ENCODE measurements at places on chromosomes 16 and 17.

DNA sequence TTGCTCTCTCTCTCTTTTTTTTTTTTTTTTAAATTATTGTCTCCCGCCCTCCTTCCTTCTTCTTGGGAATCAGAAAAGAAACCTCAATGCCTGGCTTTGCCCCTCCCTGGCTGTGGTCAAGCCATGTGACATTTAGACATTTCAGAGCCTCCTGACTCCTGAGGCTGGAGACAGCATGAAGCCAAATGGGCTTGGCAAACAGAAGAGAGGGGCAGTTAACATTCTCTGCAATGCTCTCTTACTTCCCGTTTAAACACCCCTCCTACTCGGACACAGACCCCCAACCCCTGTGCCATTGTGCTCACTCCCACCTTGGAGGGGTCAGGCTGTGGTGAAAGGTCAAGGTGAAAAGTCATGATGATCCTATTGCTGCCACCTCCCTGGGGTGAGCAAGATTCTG, 14.7 kb upstream of the MEOX1 start:
- DNase-seq, result no peak

- DNase-seq, result no peak
These were observed 46.9 kb downstream of the IRX6 start for GRCh38 chr16:55370762-55371482.

DNA sequence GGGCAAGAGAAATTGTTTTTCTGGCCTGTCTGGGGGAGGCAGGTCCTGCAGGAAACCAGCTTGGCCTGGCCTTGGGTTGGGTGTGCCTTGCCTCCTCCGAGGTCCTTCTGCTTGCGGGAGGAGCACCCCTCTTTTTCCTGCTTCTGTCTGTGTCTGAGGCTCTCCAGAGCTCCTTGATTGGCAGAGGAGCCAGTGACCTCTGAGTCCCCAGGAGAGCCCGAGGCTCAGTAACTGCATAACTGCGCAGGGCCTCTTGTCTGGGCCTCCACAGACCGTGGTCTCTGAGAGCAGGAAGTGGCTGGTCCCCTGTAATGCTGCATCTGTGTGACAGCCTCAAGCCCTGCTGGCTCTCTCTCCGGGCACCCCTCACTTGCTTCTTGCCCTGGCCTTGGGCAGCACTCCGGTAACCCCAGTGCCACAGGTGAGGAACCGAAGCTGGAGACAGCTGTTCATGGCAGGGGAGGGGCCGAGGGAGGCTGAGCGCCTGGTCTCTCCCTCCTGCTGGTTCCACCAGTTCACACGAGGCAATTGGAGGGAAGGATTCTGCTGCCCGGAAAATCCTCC, 1.6 kb downstream of the CAPN15 start:
- no peak for DNase-seq

DNA sequence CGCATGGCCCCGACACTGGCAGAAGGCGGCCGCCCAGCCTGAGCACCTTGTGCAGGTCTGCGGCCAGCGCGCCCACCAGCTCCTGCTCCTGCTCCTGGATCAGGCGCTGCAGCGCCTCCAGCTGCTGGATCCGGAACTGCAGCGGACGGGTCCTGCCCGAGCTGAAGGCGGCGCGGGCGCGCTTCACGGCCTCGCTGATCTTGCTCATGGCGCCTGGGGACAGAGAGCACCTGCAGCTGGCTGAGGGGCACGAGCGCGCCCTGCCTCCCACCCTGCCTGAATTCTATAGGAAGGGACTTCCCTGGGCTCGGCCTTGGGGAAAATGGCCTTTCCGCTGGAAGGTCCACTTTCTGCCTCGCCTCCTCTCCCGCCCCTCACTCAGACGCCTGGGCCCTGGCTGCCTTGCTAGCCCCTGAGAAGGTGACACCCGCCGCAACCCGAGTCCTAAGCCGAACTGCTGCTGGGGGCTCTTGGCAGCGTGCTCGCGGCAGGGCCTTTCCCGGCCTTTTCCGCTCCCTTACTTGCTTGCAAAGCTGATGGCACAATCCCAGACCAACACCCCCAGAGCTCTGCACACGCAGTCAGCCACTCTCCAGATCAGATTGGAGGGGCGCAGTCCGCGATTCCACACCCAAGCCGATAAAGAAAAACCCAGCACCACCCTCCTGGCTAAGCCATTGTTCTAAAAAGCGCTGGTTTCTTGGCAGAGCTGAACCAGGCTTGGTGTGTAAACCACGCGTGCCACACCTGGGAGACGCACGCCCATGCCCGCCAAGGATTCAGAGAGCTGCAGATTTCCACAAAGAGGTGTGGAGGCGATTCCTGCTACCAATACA, 3.0 kb downstream of the ALDH3A1 start:
- DNase-seq, result no peak

- DNase-seq, result no peak
These were observed 108.9 kb downstream of the ENGASE start for GRCh38 chr17:79183293-79184158.

- DNase-seq, result no peak
These were observed 622 bp downstream of the CUEDC1 start for GRCh38 chr17:57954397-57955182.
